ENCODE measurements at places on chromosomes 16 and 17. TPM values are rescaled to one million over a fixed set of nuclear protein-coding genes. Genes with fewer than 3 reads are reported as not detected.

Gene TMED6
- not detected for total RNA-seq

Gene SLC43A2
- 3.1 TPM for total RNA-seq

Gene GDPD3
- total RNA-seq, result 2.0 TPM

Gene NPIPB4
- total RNA-seq, result 25.0 TPM

Gene P2RX5
- 16.4 TPM for total RNA-seq

Gene ITGB4
- total RNA-seq, result 8.8 TPM

Gene SUZ12
- 14.1 TPM for total RNA-seq

Gene ZNF423
- 7.8 TPM for total RNA-seq

Gene DNASE1L2
- total RNA-seq, result 0.47 TPM

Gene KRTAP9-8
- not detected for total RNA-seq

Gene C16orf86
- total RNA-seq, result 2.2 TPM

Gene TMEM88
- 32.6 TPM for total RNA-seq

Gene CACNG5
- total RNA-seq, result not detected

Gene CRHR1
- total RNA-seq, result not detected

Gene RASL10B
- total RNA-seq, result 23.8 TPM

Gene CFAP97D1
- total RNA-seq, result not detected

Gene AANAT
- not detected for total RNA-seq

Gene TVP23C
- total RNA-seq, result 2.5 TPM

Gene EFNB3
- 0.25 TPM for total RNA-seq

Gene ERI2
- 11.5 TPM for total RNA-seq

Gene SCARF1
- 13.1 TPM for total RNA-seq

Gene PDE6G
- not detected for total RNA-seq

Gene DHX58
- total RNA-seq, result 3.8 TPM

Gene HP
- 80.3 TPM for total RNA-seq

Gene AIPL1
- total RNA-seq, result not detected

Gene TMEM219
- total RNA-seq, result 66.2 TPM

Gene KRTAP1-1
- total RNA-seq, result not detected
